ENCODE measurements at places on chromosomes 2 and 18. TPM values are rescaled to one million over a fixed set of nuclear protein-coding genes. Genes with fewer than 3 reads are reported as not detected.

GRCh38 chr2:137357634-137358033 lies 592.3 kb downstream of the THSD7B start:
- no peaks in the 10 kb centered on the region for H3K27me3 ChIP-seq
- DNase-seq = no peak
- no peak overlapping the region for H3K4me3 ChIP-seq
- H3K36me3 ChIP-seq = no peaks in the 10 kb centered on the region

DNA sequence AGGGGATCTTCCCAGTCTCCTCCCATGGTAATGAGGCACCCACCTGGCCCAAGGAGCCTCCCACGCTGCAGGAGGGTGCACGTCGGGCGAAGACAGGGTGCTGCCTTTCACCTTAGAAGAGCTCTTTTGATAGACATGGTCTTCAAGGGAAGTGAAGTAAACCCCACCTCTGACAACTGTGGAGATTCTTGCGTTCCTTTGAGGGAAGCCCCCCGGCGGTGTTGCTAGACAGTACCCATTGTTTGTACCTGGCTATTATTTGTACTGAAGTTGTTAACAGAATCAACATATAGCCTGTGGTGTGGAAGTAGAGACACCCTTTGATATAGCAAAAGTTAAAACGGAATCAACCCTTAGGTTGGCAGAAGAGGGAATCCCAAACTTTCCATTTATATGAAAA lies 648.0 kb downstream of the GALR1 start:
- H3K4me3 ChIP-seq = no peak overlapping the region
- H3K36me3 ChIP-seq = no peaks in the 10 kb centered on the region
- no peaks in the 10 kb centered on the region for H3K4me1 ChIP-seq
- no peak overlapping the region for H3K27ac ChIP-seq
- no peaks in the 10 kb centered on the region for H3K27me3 ChIP-seq

GRCh38 chr2:191318729-191319078 lies 73.5 kb downstream of the MYO1B start:
- no peaks in the 10 kb centered on the region for H3K27me3 ChIP-seq
- no peaks in the 10 kb centered on the region for H3K36me3 ChIP-seq
- H3K4me1 ChIP-seq = peaks cover 12% of the 10 kb centered on the region
- H3K4me3 ChIP-seq = no peak overlapping the region
- no peak for DNase-seq

LINC00305 gene
- total RNA-seq = not detected
